ENCODE measurements at places on chromosomes 12 and 14. TPM values are rescaled to one million over a fixed set of nuclear protein-coding genes. Genes with fewer than 3 reads are reported as not detected.
A peak's percentile ranks its signal among the peaks of the same experiment; 100 is the strongest.

The RPS6KL1 gene
- polyA plus RNA-seq = 0.52 TPM

- no peak for DNase-seq
Observed at GRCh38 chr12:5611162-5611561, 179.3 kb downstream of the NTF3 start.

The PRB2 gene
- polyA plus RNA-seq = not detected

DNA sequence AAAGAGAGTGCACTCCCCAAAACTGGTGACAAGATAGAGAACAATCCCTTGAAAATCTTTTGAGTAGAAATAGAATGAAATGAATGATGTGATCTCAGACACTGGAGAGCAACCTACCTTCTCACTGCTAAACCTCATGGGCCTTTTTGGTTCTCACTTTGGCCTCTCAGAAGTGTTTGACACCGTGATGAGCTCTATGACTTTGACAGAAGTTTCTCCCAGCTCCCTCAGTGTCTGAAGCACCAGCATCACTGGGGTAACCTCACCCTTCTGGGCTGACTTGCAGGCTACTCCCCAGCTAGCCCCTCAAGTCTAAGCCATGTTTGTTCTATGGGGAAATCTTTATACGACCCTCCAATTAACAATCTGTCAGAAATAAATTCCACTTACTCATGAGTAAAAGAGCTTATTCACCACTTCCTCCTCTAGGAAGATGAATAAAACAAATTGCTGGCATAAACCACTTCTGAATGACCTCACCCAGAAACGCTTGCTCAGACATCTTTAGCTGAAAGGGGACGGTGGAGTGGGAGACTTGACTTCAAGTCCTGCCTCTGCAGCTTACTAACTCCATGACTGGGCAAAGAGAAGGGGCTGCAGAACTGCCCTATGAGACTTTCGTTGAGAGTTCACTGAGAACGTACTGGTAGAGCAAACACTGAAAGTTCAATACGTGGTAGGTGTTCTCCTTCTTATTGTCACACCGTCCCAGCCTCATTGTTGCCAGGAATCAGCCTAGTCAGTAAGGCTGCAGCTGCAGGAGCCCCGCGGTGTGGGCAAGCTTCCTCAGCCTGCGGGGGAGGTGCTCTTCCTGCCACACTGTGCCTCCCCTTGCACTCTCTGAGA, 46.5 kb downstream of the ST8SIA1 start:
- peak; percentile 47 for DNase-seq

GRCh38 chr14:38257507-38257906, 1.6 kb upstream of the CLEC14A start:
- DNase-seq = peak; percentile 22

- peak; percentile 92 for DNase-seq
Observed at GRCh38 chr12:93361151-93361919, 16.4 kb upstream of the NUDT4 start.

DNA sequence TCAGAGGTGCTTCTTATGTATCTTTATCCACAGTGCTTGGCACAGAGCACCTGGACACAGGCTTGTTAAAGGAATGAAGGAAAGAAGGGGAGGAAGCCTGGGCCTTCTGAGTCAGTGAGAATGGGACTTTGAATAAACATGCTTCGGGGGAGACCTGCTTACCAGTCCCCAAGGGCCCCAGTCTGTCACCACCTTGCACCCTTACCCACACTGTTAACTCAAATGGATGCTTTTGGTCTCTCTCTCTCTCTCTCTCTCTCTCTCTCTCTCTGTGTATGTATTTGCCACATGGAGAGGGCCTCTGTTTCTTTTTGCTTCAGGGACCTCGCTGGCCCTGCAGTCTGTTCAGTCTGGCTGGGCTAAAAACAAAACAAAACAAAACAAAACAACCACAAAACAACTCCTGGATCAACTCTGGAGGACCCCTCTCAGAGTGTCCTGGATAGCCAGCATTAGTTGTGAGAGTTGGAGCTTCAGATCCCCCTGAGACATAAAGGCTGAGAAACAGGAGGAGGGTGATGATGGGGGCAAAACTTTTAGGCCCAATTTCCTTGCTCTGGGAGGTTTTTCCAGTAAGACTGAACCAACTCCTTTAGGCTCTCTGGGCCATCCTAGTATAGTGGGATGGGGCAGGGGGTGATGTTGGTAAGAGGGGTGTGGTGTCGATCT, 1.9 kb downstream of the KIF5A start:
- DNase-seq = no peak

The CLEC2A gene
- polyA plus RNA-seq = not detected

- DNase-seq = no peak
Observed at GRCh38 chr14:106141242-106142220, 615.1 kb downstream of the TMEM121 start.

- no peak for DNase-seq
Observed at GRCh38 chr12:57031138-57031725, 14.9 kb upstream of the TAC3 start.

DNA sequence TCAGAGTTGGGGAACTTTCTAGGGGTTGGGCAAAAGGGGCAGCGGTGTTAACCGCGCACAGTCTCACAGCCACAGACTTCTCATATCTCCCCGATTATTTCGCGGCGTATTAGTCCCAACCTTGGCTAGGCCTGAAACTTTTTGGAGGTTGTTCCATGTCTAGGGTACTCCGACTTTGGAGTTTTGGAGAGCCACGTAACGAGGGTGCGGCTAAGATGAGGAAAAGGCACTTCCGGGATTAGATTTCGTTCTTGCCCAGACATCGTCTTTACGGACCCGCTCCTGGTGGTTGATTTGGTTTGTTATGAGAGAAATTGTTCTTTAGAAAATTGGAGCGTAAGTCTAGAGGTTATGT, 513 bp downstream of the CCNK start:
- DNase-seq = peak; percentile 38

The RGS6 gene
- polyA plus RNA-seq = not detected

- peak; percentile 76 for DNase-seq
Observed at GRCh38 chr12:54195737-54196347, 7.1 kb upstream of the SMUG1 start.

DNA sequence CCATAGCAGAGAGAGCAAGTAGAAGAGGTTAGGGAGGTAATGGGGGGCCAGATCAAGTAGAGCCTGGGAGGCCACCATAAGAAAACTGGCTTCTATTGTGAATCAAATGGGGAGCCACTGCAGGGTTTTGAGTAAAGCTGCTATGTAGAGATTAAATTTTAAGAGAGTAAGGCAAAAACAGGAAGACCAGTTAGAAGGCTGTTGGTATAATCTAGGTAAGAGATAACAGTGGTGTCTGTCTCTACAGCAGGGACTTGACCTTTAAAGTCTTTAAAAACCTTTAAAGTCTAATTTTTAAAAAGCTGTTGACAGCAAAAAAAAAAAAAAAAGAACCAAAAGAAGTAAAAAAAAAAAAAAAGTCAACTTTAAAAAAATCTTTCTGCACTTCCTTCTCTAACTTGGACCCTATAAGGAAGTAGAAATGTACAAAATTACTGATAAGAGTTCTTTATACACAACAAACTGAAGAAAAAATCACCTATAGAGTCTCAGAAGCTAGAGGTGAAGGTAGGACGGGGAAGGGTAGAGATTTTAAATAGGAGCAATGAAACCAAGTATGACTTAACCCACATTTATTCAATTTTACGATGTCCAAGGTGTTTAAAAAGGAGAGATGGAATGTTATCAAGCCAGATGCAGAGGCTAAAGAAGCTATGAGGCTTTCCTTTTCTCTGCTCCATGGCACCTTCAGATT, 26.1 kb downstream of the SGPP1 start:
- no peak for DNase-seq

- peak; percentile 15 for DNase-seq
Observed at GRCh38 chr12:12985817-12986408, 14.2 kb downstream of the HEBP1 start.

GRCh38 chr12:51533799-51534198, 57.2 kb upstream of the SCN8A start:
- DNase-seq = peak; percentile 31

- peak; percentile 75 for DNase-seq
Observed at GRCh38 chr12:104498211-104498801, 41.6 kb downstream of the CHST11 start.

DNA sequence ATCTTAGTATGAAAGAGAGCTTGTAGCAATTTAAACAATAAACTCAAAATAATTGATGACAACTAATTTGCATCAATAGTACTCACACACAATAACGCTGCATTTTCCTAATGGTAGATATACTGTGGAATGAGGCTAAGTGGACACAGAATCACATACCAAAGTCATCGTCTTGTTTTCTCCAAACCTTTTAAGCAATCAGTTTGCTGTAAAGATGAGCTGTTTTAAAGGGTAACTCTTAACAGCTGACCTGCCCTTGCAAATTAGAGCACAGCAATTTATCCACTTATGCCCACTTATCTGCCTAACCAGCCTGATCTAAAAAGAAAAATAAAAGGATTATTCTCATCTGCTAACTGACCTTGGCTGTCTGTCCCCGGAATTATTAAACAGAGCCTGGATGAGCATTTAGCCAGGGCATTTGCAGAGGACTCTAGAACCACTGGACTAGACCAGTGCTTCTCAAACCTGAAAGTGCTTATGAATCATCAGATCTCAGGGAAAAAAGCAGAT, 174.3 kb upstream of the BCL2L14 start:
- DNase-seq = no peak

- DNase-seq = peak; percentile 67
Observed at GRCh38 chr14:102390064-102390855, 27.5 kb downstream of the TECPR2 start.

The OR6C2 gene
- not detected for polyA plus RNA-seq

The PRPH gene
- 0.06 TPM for polyA plus RNA-seq

The GYS2 gene
- polyA plus RNA-seq = not detected

DNA sequence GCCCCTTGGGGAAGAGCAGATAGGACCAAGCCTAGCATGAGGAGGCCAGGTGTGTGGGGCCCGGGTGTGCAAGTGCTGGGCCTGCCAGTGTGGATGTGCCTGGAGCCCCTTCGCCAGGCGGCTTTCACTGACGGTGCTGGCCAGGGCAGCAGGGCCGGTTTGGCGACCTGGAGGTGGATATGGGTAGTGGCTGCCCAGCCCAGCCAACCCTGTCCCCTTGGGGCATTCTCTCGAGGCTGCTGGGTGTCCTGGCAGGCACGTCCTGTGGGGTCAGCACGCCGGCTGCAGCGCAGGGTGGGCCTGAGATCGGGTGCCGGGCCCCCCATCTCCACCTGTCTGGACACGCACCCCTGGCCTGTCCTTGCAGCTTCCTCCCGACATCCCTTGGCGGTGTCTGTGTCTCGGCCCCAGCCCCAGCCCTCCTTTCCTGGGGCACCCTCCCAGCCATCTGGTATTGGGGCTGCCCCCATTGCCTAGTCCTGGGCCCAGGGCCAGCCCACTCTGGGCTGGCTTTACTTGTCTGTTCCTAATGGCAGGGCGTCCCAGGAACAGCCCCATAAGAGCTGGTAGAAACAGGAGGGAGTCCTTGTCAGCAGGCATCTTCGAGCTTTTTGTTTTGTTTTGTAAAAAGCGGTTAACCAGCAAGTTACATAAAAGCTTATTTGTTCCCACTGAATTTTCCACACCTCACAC, 7.2 kb upstream of the CRIP2 start:
- DNase-seq = no peak

DNA sequence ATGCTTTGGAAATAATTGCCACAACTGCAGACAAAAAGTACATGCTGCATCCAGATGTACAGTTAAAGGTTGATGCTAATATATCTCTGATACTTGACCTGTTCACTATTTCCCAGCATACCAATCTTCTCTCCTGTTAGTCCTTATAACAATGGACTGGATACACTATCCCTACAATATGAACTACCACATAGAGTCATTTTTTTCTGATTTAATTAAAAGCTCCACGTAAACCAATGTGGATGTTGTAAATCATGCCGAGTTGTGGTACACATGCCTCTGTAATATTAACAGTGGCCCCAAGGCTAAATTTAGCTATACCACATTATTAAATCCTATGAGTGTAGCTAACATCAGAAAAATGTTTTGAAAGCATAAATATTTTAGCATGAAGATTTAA, 469.1 kb upstream of the RPL10L start:
- DNase-seq = no peak

DNA sequence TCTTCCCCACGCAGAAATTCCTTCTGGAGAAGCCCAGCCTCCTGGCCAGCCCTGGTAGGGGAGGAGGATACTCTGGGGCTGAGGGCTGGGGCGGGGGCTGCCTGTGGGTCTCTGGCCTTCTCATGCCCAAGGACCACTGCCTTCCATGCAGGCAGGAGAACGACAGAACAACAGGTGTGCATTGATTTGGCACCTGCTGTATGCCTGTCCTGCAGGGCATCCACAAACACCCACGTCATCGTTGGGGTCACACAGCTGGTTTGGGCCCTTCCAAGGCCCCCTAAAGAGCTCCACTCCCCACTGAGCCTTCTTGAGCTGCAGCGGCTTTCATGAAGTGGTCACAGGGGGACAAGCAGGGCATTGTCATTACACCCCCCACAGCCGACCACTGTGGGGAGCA, 60.4 kb downstream of the PHETA1 start:
- DNase-seq = no peak

- peak; percentile 56 for DNase-seq
Observed at GRCh38 chr14:22994762-22995275, 12.5 kb upstream of the AJUBA start.

DNA sequence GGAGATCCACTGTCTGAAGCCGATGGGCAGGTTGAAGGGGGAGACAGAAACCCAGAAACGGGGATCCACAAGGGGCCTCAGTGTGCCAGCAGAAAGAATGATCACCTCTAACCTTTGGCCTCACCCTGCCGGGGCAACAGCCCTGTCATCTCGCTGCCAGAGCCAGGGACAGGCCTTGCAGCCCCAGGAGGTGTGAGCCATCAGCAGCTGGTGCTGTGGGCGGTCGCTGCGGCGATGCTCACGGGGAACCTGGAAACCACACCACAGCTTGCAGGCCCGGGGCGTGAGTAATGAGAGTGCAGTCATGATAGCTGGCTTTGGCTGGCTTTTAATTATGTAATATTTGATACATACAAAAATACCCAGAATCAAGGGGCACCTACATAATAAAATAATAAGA, 4.7 kb upstream of the TTC7B start:
- peak; percentile 83 for DNase-seq

- no peak for DNase-seq
Observed at GRCh38 chr12:3933074-3933818, 60.0 kb upstream of the PARP11 start.

DNA sequence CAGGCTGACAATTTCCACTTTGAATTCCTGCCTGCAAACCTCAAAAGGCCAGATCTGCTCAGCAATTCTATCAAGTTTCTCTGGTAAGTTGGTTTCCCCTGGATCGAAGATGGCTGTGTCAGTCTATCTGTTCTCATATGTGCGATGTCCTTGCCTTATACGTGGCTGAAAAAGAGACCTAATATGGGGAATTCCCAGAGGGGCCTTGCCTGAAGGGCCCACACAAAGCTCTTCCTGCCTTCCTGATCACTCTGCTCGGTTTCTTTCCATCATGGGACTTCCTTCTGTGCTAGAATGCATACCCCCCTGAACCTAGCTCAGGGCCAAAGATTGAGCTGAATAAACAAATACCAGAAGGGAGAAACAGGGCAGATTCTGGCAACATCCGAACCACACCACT, 13.2 kb downstream of the TCL1B start:
- DNase-seq = no peak

The SLC38A1 gene
- polyA plus RNA-seq = 24.3 TPM

- no peak for DNase-seq
Observed at GRCh38 chr12:90575995-90576394, 379.0 kb downstream of the CCER1 start.

The PLEKHD1 gene
- polyA plus RNA-seq = 0.01 TPM

GRCh38 chr14:75010472-75011093, 7.9 kb downstream of the EIF2B2 start:
- no peak for DNase-seq

The CAMKK2 gene
- 26.4 TPM for polyA plus RNA-seq

All from fibroblast of lung (primary cell).